ENCODE measurements at places on chromosomes 4 and X. TPM values are rescaled to one million over a fixed set of nuclear protein-coding genes. Genes with fewer than 3 reads are reported as not detected.

GRCh38 chr4:69718396-69719271, 41.8 kb downstream of the SULT1B1 start:
- no peaks in the 10 kb centered on the region for H3K4me1 ChIP-seq
- H3K27me3 ChIP-seq, result no peaks in the 10 kb centered on the region
- H3K4me3 ChIP-seq, result no peak overlapping the region

GRCh38 chr4:40059362-40059761, 2.7 kb downstream of the N4BP2 start:
- H3K27me3 ChIP-seq, result no peaks in the 10 kb centered on the region
- H3K4me3 ChIP-seq, result no peak overlapping the region
- peaks cover 16% of the 10 kb centered on the region for H3K4me1 ChIP-seq

DNA sequence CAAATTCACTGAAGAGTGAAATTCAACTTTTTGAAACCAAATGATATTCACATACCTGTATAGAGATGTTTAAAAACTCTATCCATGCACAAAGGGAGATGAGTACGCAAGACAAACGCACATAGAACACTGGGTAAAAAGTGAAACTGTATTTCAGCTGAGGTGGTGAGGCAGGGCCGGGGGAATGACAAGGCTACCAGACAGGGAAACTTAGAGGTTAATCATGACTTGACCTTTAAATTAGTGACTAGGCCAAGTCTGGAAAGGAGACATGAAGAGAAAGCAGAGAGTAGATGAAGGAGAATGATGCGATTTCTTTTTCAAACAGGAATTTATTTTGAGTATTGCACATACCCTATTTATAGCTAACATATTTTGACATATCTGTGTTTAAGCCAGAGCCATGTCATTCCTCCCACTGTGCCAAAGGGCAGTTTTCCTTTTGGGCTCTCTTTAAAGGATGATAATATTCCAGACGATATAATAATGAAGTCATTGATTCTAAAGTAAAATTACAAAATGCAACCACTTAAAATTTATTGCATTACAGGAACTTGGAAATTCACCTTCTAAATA, 49.4 kb downstream of the ARHGEF6 start:
- H3K36me3 ChIP-seq, result no peaks in the 10 kb centered on the region
- H3K4me1 ChIP-seq, result no peaks in the 10 kb centered on the region
- no peak overlapping the region for H3K27ac ChIP-seq
- DNase-seq, result no peak

GRCh38 chr4:163309466-163309865, 22.9 kb downstream of the NPY1R start:
- H3K4me3 ChIP-seq, result no peak overlapping the region
- no peaks in the 10 kb centered on the region for H3K27me3 ChIP-seq
- DNase-seq, result no peak
- H3K27ac ChIP-seq, result no peak overlapping the region
- H3K4me1 ChIP-seq, result no peaks in the 10 kb centered on the region
- H3K36me3 ChIP-seq, result no peaks in the 10 kb centered on the region

DNA sequence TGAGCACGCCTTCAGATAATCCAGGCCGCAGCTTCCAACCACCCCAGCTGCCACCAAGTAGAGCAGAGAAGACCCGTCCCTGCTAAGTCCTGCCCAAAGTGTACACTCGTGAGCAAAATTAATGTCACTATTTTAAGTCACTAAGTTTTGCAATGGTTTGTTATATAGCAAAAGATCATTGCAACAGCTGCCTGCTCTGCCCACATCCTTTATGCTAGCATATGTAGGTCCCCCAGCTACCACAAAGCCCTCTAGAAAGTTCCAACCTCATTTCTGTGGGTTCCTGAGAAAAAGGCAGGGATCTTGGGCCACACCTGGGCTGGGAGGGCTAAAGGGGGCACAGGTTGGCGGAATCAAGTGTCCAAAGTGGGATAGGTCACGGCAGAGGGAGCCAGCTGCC, 346.9 kb downstream of the BCOR start:
- no peak overlapping the region for H3K4me3 ChIP-seq
- H3K27me3 ChIP-seq, result no peaks in the 10 kb centered on the region
- DNase-seq, result no peak
- no peaks in the 10 kb centered on the region for H3K36me3 ChIP-seq
- no peak overlapping the region for H3K27ac ChIP-seq
- H3K4me1 ChIP-seq, result peaks cover 6% of the 10 kb centered on the region

Gene FGF5
- not detected for total RNA-seq

Gene CPE
- 43.6 TPM for total RNA-seq

- no peak overlapping the region for H3K27ac ChIP-seq
- peaks cover 6% of the 10 kb centered on the region for H3K4me1 ChIP-seq
- DNase-seq, result no peak
- H3K27me3 ChIP-seq, result no peaks in the 10 kb centered on the region
Observed at GRCh38 chr4:1241936-1242505, 6.9 kb downstream of the CTBP1 start.

- no peak overlapping the region for H3K4me3 ChIP-seq
- no peak overlapping the region for H3K27ac ChIP-seq
- H3K4me1 ChIP-seq, result no peaks in the 10 kb centered on the region
Observed at GRCh38 chr4:158056689-158057245, 116.1 kb downstream of the GASK1B start.

- H3K36me3 ChIP-seq, result no peaks in the 10 kb centered on the region
- no peak overlapping the region for H3K27ac ChIP-seq
Observed at GRCh38 chr4:791898-792625, 33.9 kb downstream of the CPLX1 start.

DNA sequence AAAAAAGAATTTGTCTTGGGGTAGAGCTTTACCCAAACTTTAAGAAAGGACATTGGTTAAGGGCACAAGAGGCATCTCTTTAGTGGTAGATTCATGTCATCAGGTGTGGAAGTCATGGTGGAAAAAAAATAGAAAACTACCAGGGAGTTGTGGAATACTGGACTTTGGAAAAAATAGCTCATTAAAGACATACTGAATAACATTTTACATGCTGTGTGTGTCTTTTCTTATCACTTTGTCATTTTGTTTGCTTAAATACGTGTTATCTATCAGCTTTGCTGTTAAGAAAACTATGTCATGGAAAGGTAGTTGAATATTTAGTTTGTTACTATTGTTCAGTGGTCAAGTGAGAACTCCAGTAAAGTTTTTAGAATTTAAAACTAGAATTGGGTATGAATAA, 147.0 kb downstream of the CCSER1 start:
- no peaks in the 10 kb centered on the region for H3K27me3 ChIP-seq
- no peaks in the 10 kb centered on the region for H3K4me1 ChIP-seq
- H3K36me3 ChIP-seq, result no peaks in the 10 kb centered on the region
- H3K27ac ChIP-seq, result no peak overlapping the region
- H3K4me3 ChIP-seq, result no peak overlapping the region

- H3K4me3 ChIP-seq, result no peak overlapping the region
- DNase-seq, result no peak
- no peak overlapping the region for H3K27ac ChIP-seq
- H3K4me1 ChIP-seq, result no peaks in the 10 kb centered on the region
Observed at GRCh38 chr4:71267244-71267643, 71.6 kb upstream of the SLC4A4 start.

DNA sequence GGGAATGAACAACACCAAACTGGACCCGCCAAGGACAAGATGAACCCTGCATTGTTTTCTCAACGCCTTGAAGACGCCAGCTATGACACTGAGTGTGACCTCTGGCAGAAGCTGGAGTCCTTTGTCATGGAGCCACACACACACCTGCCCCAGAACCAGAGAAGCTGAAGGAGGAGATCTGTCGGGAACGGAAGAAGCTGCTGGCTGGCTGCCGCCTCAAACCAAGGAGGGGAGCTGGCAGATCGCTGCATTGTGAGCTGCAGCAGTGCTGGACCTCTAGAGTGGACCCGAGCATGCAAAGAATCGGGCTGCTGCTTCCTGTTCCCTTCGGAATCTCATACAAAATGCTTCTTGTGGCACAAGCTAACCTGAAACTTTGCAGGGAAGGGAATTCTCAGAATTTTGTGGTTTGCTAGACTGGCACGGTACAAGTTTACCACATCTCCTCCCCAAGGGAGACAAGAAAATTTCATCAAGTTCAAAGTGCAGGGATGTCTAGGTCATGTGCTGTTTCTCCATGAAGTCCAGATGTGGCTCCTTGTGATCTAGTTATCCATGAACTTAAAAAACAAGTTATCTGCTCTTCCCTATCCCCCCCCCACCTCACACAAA, 23.4 kb upstream of the GLRB start:
- H3K27me3 ChIP-seq, result no peaks in the 10 kb centered on the region
- H3K27ac ChIP-seq, result no peak overlapping the region
- no peaks in the 10 kb centered on the region for H3K4me1 ChIP-seq
- no peak for DNase-seq

Gene GLRA2
- total RNA-seq, result not detected

DNA sequence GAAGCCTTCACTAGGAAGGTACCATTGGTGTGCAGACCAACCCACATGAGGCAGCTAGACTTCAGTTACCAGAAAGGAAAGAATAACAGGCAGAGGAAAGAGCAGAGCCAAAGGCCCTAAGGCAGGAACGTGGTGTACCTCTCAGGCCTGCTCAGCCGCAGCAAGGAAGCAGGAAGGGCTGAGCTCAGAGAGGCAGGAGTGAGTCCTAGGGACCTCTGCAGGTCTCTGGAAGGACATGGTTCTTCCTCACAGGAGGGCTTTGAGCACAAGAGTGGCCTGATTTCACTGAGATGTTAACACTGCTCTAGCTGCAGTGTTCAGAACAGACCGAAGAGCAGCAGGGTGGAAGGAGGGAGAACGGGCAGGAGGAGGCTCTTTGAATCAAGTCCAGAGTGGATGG, 124.6 kb downstream of the DCHS2 start:
- no peak overlapping the region for H3K4me3 ChIP-seq
- no peaks in the 10 kb centered on the region for H3K36me3 ChIP-seq
- no peak for DNase-seq
- peaks cover 5% of the 10 kb centered on the region for H3K4me1 ChIP-seq

DNA sequence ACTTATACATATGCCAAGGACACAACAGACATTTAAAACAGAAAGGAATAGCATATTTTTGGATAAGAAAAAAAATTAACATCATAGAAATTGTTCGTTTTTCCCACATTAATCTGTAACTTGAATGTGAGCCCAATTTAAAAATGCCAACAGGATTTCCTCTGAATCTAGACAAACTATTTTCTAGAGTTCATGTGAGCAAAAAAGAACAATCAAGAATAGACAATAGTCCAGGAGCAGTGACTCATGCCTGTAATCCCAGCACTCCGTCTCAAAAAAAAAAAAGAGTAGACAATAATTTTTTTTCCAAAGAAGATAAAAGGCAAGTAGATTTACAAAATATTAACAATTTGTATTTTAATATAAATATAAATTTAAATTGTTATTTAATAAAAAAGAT, 73.7 kb upstream of the DUSP21 start:
- DNase-seq, result no peak
- H3K36me3 ChIP-seq, result no peaks in the 10 kb centered on the region
- H3K27ac ChIP-seq, result no peak overlapping the region

Data from neural progenitor cell (in vitro differentiated cells).